CD8-positive, alpha-beta T cell (primary cell): ENCODE measurements at places on chromosomes 2 and 18.

DNA sequence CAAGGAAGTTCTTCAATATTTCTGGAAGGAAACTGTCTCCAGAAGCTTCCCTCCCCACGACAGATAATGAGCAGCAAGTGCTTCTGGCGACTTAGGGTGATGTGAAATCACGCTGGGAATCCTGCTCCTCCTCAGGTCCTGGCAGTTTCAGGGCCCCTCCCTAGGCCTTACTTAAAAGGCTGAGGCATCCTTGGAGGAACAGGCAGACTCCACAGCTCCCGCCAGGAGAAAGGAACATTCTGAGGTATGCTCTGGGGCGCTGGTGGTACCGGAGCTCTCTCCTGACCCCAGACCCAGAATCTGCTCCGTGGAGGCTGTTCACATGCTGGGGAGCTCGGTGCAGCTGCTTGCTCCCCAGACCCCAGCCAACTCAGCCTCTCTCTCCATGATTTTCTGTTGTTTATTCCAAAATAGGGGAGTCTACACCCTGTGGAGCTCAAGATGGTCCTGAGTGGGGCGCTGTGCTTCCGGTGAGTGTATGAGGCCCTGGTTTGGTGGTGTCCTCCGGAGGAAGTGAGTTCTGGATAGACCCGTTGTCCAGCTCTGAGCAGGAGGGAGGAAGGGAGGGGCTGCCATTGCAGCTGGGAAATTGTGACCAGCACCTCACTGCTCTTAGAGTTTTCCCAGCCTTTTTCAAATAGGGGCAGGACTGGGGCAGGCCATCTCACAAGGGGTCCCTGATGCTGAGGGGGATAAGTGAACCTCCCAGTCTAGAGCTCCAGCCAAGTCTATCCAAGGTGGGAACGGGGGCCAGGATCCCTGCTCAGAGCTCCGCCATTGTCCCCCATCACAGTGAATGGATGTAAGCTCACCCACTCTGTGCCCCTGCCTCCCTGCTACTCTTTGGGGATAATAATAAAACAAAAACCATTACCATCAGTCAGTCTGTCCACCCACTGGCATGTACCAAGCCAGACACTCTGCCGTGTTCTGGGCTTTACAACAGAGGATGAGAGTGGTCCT, at the start of gene IL36RN:
Gene IL36RN (plus strand): TSS at position 201 of the 963 bp plus-strand sequence. CDS start 241 bp downstream, at position 442.
- DNase-seq = no peak

- no peak for DNase-seq
Observed at GRCh38 chr2:235500761-235501672, 7.2 kb downstream of the AGAP1 start.

- DNase-seq = no peak
Observed at GRCh38 chr2:52703004-52703403, 1064.6 kb upstream of the CHAC2 start.

GRCh38 chr2:239778861-239779558, 246.1 kb downstream of the NDUFA10 start:
- DNase-seq = no peak

DNA sequence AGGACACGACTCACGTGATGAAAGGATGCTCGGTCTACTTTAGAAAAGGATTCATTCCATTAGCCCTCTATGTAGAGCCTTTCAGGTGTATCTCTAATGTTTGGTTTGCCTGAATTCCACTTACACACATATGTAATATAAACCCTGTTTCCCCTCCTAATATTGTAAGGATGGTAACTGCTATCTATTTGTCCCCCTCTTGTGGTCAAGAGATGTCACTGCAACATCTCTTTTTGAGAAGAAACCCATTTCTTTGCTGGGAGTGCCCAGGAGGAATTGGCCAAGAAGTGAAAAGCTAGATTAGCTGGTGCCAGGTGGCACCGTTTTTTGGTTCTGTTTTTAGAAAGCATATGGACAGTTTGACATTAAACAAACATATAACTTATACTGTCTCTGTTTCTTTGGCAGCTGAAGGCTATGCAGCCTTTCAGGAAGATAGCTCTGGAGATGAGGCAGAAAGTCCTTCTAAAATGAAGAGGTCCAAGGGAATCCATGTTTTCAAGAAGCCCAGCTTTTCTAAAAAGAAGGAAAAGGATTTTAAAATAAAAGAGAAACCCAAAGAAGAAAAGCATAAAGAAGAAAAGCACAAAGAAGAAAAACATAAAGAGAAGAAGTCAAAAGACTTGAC, 41.2 kb downstream of the RALBP1 start:
- DNase-seq = peak; percentile 61

- no peak for DNase-seq
Observed at GRCh38 chr2:170282851-170283250, 104.9 kb downstream of the MYO3B start.

DNA sequence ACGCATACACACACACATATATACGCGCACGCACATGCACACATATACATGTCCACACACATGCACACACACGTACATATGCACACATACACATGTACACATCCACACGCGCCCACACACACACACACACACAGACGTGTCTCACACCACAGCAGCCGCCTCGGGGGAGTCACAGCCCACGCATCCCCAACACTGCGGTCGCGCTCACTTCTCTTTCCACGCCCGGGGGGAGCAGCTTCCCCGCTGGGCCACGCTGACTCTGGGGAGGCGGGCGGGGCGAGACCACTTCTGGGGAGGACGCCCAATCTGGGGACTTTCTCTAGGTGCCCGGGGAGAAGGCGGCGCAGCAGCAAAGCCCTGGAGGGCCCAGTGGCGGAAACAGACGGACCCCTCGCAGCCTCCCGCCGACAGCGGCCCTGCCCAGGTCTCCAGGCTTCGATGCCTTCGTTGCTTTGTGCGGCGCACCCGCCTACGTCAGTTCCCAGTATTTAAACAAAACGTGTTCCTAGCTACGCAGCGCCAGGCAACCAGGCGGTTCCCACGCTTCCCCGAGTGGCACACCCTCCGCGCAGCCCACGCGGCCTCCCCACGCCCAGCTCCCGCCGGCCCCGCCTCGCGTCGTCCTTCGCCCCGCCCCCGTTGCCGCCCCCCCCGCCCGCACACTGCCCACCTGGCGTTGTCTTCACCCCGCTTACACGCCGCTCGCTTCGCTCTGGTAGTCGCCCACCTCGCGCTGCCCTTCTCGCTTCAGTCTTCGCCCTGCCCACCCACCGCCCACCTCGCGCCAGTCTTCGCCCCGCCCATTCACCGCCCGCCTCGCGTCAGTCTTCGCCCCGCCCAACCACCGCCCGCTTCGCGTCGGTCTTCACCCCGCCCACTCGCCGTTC, 810 bp upstream of the RBFA start:
- no peak for DNase-seq

GRCh38 chr2:17538844-17539554, 1.5 kb upstream of the VSNL1 start:
- no peak for DNase-seq

- DNase-seq = no peak
Observed at GRCh38 chr2:226995625-226996041, 159.8 kb downstream of the RHBDD1 start.
